ENCODE measurements at places on chromosomes 4 and X.

GRCh38 chrX:72137846-72138495 lies 6.3 kb upstream of the RTL5 start:
- no peak for DNase-seq

GRCh38 chr4:13905543-13905942 lies 278.0 kb upstream of the BOD1L1 start:
- DNase-seq: no peak

- no peak for DNase-seq
Observed at GRCh38 chr4:144649646-144650045, 3.7 kb downstream of the HHIP start.

DNA sequence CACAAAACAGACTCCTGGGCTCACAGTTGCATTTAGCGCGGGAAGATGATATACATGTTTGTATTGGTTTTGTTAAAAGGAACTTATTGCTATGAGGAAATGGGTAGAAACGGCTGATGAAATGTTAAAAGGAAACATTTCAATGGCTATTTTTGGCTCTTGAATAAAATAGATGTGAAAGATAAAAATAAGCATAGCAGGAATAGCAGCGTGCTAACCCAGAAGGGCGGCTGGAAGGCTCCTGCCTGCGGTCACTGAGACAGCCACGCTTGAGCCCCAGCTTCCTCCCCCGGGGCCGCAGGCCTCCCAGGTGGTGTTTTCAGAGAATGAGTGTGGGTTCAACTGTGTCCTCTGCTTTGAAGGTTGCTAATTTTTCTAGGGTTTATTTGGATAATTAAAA lies 35.0 kb upstream of the CLCN4 start:
- no peak for DNase-seq

DNA sequence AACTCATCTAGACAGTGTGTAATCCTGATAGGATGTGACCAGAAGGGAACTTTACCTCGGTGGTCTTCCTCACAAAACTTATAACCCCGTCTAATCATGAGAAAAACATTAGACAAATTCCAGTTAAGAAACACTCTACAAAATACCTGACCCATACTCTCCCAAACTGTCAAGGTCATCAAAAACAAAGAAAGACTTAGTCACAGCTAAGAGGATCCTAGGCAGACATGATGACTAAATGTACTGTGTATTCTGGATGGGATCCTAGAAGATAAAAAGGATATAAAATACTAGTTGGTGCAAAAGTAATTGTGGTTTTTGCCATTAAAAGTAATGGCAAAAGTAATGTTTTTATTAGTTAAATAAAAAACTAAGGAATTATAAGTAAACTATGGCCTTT lies 81.6 kb downstream of the DTHD1 start:
- no peak for DNase-seq

DNA sequence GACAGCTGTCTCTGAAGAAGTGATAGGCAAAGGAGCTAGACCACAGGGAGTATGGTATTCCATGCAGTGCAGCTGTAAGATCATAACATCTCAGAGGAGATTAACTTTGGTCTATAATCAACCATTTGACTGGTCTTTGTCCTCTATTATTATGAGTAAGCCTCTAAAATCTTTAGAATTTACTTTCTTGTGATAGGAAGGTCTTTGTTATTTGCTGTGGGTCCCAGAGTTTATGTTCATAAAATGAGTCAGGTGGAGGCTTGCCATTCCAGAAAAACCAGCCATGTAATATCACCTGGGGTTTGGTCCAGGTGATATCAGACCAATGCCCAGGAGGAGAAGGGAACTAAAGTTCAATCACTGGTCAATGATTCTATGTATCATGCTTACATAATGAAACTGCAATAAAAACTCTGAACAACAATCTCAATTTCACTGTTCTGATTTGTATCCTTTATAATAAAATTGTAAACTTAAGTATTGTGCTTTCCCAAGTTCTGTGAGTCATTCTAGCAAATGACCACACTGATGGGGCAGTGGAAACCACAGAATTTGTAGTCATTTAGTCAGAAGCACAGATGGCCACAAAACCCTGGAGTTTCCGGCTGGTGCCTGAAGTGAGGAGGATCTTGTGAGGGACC lies 239.6 kb upstream of the TRAM1L1 start:
- DNase-seq: no peak

- DNase-seq: no peak
Observed at GRCh38 chrX:38220415-38221390, at the start of gene SRPX. TSS of gene SRPX (minus strand) at chrX:38220871. CDS start at chrX:38220792, 79 bp downstream.

GRCh38 chr4:17780501-17781299 lies 721 bp downstream of the FAM184B start:
- no peak for DNase-seq

GRCh38 chr4:152535360-152535902 lies 461 bp downstream of the FBXW7 start:
- DNase-seq: no peak

GRCh38 chr4:24560868-24561368 lies 23.4 kb downstream of the DHX15 start:
- DNase-seq: no peak

GRCh38 chr4:61462451-61463326 lies 262.6 kb downstream of the ADGRL3 start:
- no peak for DNase-seq

DNA sequence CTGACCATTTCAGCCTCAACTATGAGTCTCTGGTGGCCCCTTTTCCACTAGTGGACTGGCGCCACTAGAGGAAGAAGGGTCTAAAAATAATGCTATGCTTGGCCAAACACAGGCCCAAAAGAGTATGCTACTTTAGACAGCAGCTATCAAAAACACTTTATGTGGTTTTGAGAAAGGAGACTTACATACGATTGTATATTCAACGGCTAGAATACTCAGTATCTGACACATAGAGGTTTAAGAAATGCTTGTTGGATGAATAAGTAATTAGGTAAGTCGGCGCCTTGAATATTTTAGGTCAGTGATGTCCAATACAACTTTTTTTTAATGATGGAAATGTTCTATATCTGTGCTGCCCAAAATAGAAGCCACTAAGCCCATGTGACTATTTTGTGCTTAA lies 25.7 kb upstream of the TMPRSS11A start:
- DNase-seq: no peak

DNA sequence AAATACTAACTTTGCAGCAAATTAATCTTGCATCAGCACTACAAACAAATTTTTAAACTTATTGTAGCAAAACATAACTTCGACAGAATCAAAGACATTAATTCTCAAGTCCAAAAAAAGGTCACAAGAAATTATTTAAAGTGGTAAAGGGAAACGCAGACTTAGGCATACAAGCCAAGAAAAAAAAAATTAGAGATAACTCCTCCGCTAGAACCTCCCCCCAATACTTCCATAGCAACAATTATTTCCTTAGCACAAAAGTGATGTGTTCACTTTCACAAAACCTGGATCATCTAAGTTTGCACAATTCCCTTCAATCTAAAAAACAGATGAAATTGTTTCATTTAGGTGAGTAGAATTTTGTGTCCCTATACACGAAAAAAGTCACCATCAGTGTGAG lies 1.1 kb downstream of the LRBA start:
- DNase-seq: no peak

- DNase-seq: no peak
Observed at GRCh38 chr4:171340258-171340657, 472.9 kb upstream of the GALNTL6 start.

DNA sequence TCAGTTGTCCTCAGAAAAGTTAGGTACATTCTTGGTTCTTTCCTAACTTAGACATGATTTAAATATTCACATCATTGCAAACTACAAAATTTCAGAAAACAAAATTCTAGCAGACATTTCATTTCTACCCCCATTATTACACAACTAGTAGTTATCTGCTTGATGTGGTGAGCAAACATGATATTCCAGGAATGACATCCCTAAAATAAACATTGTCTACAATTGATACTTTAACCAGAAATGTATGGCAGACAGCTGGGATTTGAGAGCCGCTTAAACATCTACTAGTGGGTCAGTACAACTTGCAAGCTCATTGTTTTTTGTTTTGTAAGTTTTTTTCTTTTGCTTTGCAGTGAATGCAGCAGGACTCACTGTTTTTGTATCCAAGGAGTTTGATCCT lies 32.1 kb upstream of the AMBN start:
- DNase-seq: no peak

DNA sequence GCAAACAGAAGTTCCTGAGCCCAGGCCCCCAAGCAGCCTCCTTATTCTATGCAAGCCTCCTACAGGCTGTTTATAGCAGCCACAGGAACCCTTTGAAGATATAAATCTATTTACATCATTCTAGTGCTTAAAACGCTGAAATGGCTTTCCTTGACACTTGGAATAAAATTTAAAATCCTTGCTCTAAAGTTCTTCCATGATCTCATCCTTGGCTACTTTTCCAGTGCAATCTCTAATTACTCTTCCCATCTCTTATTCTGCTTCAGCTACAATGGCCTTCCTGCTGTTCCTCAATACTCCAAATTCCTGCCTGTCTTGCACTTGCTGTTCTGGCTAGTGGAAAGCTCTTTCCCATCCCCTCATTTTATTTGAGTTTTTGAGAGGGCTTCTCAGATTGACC lies 634.2 kb upstream of the NR3C2 start:
- no peak for DNase-seq

DNA sequence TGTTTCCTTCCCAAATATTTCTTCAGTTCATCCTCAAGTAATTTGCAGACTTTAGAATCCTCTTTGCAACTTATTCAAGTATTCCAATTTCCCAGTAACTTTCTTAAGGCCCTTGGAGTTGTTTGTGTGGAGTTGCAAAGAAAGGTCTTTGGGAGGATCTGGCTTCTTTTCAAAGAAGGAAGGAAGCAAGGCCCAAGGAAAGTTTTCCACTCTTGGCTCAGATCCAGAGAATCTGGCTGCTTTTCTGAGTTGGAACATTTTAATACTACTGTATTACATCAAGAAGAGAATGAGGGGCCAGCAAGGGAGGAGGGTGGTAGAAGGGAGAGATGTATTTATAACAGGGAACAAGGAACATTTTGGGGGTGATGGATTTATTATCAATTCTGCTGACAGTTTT lies 10.5 kb downstream of the CDX4 start:
- no peak for DNase-seq

DNA sequence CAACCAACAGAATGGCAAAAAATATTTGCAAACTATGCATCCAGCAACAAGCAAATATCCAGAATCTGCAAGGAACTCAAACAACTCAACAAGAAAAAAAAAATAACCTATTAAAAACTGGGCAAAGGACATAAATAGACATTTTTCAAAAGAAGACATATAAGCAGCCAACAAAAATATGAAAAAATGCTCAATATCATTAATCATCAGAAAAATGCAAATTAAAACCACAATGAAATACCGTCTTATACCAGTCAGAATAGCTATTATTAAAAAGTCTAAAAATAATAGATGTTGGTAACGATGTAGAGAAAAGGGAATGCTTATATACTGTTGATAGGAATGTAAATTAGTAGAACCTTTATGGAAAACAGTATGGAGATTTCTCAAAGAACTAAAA lies 53.4 kb downstream of the WDR19 start:
- no peak for DNase-seq

DNA sequence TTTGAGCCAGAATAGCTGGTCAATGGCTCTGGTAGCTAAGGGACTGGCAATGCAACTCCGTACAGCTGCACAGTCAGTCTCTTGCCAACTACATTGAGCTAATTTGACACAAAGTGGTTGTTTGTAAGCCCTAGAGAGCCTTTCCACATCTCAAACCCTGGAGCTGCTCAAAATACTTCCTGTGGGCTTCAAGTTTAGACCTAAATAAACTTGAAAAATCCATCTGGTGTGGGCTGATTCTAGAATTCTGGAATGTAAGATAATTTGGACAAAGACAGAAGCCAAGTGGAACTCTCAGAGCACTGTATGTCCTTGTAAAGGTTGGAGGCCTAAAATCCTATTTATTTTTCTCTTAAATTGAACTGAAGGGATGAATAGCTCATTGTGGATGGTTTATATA lies 380.8 kb downstream of the SPRY1 start:
- no peak for DNase-seq

DNA sequence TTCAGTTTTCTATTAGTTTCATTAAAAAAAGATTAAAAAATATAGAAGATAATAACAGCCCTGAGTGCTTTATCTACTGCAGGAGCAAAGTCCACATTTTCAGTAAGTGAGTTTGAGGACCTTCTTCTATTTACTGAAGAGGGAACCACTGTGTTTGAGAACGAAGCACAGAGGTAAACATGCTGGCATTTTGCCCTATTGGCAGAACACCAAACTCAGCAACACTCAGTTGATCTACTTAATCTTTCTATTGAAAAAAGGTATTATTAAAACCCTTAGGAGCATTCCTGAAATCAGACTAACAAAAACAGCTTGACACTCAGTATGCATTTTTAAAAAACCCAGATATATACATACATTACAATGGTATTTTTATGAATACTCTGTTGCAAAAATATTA lies 1496.7 kb downstream of the TECRL start:
- no peak for DNase-seq

GRCh38 chr4:39205476-39205875 lies 23.1 kb downstream of the WDR19 start:
- DNase-seq: no peak

- DNase-seq: no peak
Observed at GRCh38 chrX:21993265-21993664, 38.9 kb upstream of the PHEX start.

- DNase-seq: no peak
Observed at GRCh38 chr4:126123611-126124325, 809.0 kb downstream of the FAT4 start.

DNA sequence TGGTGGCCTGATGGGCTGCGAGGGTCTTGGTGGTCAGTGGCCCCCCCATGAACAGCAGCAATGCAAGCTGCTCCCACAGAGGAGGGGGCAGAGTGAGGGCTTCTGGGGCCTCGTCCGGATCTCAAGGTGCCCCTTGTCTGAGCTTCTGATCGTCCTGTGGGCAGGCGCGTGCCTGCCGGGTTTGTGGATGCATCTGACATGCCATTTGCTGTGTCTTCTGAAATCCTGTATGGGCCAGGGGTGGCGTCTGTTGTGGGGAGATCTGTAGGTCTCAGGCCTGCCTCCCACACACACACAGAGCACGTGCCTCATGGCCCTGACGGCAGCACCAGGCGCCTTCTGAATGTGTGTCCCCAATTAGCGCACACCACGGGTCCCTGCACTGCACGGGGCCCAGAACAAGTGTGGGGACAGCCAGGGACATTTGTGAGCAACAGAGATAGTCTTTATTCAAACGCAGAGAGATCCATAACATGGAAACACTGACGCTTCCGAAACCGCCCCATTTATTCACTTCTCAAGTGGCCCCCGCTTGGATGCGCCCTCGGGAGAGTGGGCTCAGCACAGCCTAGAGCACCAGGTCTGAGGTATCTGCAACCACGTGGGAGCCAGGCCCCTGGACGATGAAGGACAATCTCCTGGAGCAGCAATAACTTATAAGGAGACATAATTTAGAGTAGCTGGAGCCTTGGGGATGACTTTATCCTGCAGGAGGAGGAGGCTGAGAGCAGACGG lies 5.7 kb downstream of the SPON2 start:
- no peak for DNase-seq

All from activated CD4-positive, alpha-beta T cell treated with anti-CD3 and anti-CD28 coated beads for 24 hours (primary cell).